Left colon (tissue), 2 donors: ENCODE measurements at places on chromosomes 4 and X.

GRCh38 chr4:84708406-84709135 is 125.6 kb downstream of the CDS1 start:
- no peak for DNase-seq

DNA sequence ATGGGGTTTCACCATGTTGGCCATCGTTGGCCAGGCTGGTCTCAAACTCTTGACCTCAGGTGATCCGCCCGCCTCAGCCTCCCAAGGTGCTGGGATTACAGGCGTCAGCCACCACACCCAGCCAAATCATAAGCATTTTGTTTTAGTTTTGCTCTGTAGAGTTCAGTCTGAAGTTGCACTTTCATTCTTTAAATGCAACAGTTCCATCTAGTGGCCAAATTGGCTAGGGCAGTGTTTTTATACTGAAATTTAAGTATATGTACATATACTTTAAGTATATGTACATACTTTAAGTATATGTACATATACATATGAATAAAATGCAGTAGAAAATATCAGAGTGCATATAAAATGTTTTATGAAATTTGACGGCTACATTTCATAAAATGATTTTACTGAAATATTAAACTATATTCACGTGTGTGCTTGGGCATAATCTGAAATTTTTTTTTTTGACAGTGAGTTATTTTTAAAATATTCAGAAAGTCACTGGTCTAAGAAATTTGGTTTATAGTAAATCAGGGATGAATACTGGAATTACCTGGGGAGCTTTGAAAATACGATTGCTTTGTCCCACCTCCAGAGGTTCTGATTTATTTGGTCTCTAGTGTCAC is 145.5 kb downstream of the NWD2 start:
- DNase-seq = no peak

DNA sequence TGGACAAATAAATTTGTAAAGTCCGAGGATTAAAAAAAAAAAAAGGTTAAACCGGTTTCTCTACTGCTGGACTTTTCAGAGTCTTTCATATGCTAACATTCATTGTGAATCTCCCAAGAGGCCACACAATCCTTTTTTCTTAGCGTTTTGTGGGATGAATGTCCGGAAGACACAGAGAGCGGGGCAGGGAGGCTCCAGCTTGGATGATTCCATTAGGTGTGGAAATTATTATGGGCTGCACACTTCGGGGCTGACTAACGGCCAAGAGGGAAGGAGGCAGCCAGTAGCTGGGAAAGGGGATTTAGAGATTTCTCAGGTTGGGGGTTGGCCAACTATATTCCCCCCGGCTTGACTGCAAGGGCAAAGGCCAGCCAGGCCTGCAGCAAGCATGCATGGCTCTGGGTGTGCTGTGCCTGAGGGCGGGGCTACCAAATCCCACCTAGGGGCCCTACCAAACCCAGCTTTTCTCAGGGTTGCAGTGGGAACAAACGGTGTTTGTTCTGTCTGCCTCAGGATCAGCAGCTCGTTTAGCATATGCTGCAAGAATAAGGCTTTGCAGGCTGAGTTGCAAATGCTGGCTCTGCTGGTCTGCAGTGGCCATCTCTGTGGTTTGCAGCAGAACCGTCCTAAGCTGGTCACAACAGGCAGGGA is 28.6 kb downstream of the NYX start:
- no peak for DNase-seq

DNA sequence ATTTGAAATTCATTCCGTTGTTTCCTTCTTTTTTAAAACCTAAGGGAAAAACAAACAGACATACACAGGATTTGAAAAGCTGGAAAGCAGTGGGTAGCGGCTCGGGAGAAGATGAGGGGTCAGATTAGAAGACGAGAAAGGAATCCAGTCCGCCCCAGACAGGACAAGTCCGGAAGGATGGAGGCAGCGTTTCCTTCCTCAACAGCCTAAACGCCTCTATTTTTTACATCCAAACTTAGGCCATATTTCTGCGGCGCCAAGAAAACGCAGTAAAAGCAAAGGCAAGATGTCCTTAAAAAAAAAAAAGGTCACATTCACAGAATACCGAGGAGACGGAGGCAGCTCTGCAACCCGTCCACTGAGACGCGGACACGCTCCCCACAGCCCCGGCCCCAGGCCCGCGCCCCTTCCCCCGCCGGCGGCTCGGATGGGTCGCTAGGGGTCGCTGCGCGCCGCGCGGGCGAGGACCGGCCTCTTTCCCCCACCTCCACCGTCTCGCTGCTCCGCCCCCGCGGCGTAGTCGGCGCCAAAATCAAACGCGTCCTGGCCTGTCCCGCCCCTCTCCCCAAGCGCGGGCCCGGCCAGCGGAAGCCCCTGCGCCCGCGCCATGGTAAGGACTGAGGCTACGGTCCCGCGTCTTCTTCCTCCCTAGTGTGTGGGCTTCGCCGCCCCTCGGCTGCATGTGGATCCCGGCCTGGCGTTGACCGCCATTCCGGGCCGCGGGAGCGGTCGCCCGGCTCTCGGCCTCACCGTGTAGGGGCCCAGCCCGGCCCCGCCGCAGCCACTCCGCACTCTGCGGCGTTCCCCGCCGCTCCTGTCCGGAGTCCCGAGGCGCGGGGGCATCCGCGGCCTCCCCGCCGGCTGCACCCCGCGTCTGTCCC is at the start of gene MND1:
MND1 (plus strand) TSS at position 558 of the 881 bp plus-strand sequence; CDS start at position 608, 50 bp downstream.
- peak; percentile 87 for DNase-seq

GRCh38 chr4:85869181-85869580 is 394.2 kb downstream of the ARHGAP24 start:
- no peak for DNase-seq

- no peak for DNase-seq
These were observed 378.8 kb upstream of the NOCT start for GRCh38 chr4:138636781-138637180.

- DNase-seq = no peak
These were observed 11.3 kb upstream of the PRDM8 start for GRCh38 chr4:80185787-80186548.
